Smooth muscle cell of bladder (primary cell): ENCODE measurements at places on chromosomes 11 and 22. TPM values are rescaled to one million over a fixed set of nuclear protein-coding genes. Genes with fewer than 3 reads are reported as not detected.

Gene CHCHD10
- 2.8 and 6.0 TPM in 2 replicates for total RNA-seq

Gene TRIM29
- 0.57 and 1.1 TPM in 2 replicates for total RNA-seq

Gene OR5B21
- 0.14 TPM in 1 of 2 replicates, not detected in the other for total RNA-seq

Gene OR10D3
- not detected in 2 replicates for total RNA-seq

Gene AIFM3
- total RNA-seq, result 0.57 and 1.3 TPM in 2 replicates

Gene OSBP2
- total RNA-seq, result 0.83 and 1.00 TPM in 2 replicates

Gene CHRM4
- total RNA-seq, result not detected in 2 replicates

Gene MS4A6E
- not detected in 2 replicates for total RNA-seq

Gene GLYAT
- total RNA-seq, result not detected in 2 replicates
